HFFc6 (cell line): ENCODE measurements at places on chromosomes 2 and 18. TPM values are rescaled to one million over a fixed set of nuclear protein-coding genes. Genes with fewer than 3 reads are reported as not detected.

DNA sequence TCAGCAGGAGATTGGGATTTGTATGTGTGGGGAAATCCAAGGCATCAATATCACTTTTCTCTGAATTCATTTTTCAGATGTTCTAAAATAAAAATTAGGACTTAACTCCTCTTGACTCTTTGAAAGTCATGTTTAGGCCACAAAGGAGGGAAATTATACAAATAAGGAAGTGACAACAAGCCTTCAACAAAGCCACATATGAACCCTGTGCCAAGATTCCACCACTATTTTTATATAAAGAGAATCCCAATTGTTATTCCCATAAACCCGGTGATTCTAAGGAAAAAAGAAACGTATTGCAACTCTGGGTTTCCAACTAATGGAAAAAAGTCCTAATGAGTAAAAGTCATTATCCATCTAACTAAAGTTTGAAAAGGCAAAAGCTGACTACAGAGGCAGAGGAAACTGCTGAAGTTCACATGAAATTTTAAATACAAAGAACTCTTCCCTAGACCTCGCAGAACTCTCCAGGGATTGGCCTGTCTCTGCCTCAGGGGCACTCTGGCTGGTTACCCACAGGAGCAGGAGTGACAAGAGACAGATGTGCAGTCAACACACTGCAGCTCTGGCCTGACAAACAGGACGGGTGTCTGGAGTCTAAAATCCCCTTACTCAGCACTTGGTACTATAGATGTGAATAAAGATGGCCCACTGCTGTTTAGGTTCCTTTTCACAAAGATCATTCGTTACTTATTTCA lies 11.5 kb downstream of the NPC1 start:
- no peak overlapping the region for H3K4me3 ChIP-seq
- H3K4me1 ChIP-seq: peaks cover 38% of the 10 kb centered on the region
- peaks cover 33% of the 10 kb centered on the region for H3K36me3 ChIP-seq
- H3K27ac ChIP-seq: peak overlapping the region; percentile 57

GRCh38 chr18:44715842-44716241 lies 35.2 kb downstream of the SETBP1 start:
- peaks cover 19% of the 10 kb centered on the region; the same call in 1 of the 2 replicates for H3K4me1 ChIP-seq
- H3K36me3 ChIP-seq: 0 out of 2 replicates have a peak, but pooled peaks cover 3% of the 10 kb centered on the region
- DNase-seq: no peak
- no peak overlapping the region for H3K4me3 ChIP-seq

GRCh38 chr2:177698281-177698680 lies 305.7 kb downstream of the AGPS start:
- peaks cover 2% of the 10 kb centered on the region; the same call in 1 of the 2 replicates for H3K27me3 ChIP-seq
- H3K4me1 ChIP-seq: no peaks in the 10 kb centered on the region
- H3K27ac ChIP-seq: no peak overlapping the region
- no peaks in the 10 kb centered on the region for H3K36me3 ChIP-seq
- no peak overlapping the region for H3K4me3 ChIP-seq

DNA sequence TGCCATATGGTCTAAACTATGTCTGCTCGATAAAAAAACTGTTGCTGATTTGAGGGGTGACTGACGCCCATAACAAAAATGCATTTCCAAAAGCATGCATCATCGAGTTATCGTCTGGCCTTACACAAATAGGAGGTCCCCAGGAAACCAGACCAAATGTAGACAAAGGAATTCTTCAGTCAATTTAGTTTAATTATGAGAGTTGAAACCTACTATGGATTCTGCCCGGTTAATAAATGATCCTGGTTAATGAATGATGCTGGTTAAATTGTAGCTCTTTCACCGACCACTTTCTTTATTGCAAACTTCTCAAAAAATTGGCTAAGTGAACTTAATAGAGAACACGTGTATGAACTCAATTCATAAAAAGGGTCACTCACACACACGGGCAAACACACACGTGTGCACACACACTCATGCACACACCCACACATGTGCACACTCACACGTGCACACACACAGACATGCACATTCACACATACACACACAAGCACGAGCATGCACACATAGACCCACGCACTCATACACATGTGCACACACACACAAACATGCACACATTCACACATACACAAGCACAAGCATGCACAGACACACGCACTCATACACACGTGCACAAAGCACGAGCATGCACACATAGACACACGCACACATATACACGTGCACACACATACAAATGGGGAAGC lies 59.0 kb upstream of the SALL3 start:
- H3K4me3 ChIP-seq: no peak overlapping the region
- H3K36me3 ChIP-seq: peaks cover 5% of the 10 kb centered on the region; the same call in 1 of the 2 replicates
- no peaks in the 10 kb centered on the region; the same call in 1 of the 2 replicates for H3K27me3 ChIP-seq
- no peak overlapping the region for H3K27ac ChIP-seq
- no peaks in the 10 kb centered on the region for H3K4me1 ChIP-seq
- no peak for DNase-seq

GRCh38 chr2:164015328-164016123 lies 279.7 kb upstream of the FIGN start:
- H3K27ac ChIP-seq: no peak overlapping the region
- no peaks in the 10 kb centered on the region for H3K36me3 ChIP-seq
- DNase-seq: no peak
- H3K27me3 ChIP-seq: no peaks in the 10 kb centered on the region
- no peak overlapping the region for H3K4me3 ChIP-seq

GRCh38 chr2:181022652-181023051 lies 42.2 kb downstream of the UBE2E3 start:
- no peak overlapping the region for H3K27ac ChIP-seq
- peaks cover 2% of the 10 kb centered on the region; the same call in 1 of the 2 replicates for H3K27me3 ChIP-seq
- no peak for DNase-seq
- H3K4me3 ChIP-seq: no peak overlapping the region

DNA sequence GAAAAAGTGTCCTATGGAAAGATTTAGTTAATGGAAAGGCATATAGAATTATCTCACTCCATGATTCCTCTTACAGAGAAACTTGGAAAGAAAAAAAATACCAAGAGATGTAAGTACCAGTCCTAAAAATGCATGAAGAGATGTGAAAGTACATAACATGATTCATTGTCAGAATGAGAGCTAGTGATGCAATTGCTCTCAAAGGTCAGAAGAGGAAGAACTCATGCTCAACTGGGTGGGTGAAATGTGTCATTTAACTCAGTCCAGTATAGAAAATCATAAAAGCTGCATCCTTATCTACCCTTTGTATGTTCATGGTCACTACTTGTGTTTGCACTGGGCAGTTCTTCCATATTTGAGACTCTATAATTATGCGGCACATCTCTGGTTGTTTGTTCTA lies 300.0 kb upstream of the PIK3C3 start:
- no peak for DNase-seq
- H3K4me1 ChIP-seq: no peaks in the 10 kb centered on the region; the same call in 1 of the 2 replicates
- no peak overlapping the region for H3K27ac ChIP-seq

- no peaks in the 10 kb centered on the region for H3K4me1 ChIP-seq
- H3K36me3 ChIP-seq: no peaks in the 10 kb centered on the region
- no peak overlapping the region for H3K4me3 ChIP-seq
- no peak overlapping the region for H3K27ac ChIP-seq
- H3K27me3 ChIP-seq: peaks cover 70% of the 10 kb centered on the region
Observed at GRCh38 chr2:11630855-11631254, 39.1 kb downstream of the NTSR2 start.

GRCh38 chr2:67032076-67032475 lies 365.1 kb upstream of the ETAA1 start:
- no peaks in the 10 kb centered on the region for H3K27me3 ChIP-seq
- DNase-seq: no peak
- H3K27ac ChIP-seq: 0 out of 2 replicates have a peak overlapping the region, but pooled peaks have one; percentile 12
- H3K4me3 ChIP-seq: no peak overlapping the region

DNA sequence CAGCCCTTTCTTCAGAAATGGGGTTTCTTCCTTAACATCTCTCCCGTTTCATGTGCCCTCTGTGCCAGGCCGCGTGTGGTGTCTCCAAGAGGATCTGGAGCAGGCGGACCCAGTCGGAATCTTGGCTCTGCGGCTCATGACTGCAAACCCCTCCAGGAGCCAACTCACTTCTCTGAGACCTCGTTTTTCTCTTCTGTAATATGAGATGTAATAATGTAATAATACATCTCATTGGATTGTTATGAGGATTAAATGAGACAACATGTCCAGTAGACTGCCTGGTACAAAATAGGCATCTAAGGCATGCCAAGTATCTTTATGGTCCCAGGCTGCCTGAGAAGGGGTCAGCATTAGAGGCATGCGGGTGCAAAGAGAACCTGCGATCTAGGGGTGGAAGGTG lies 221.3 kb upstream of the REV1 start:
- H3K36me3 ChIP-seq: peaks cover 5% of the 10 kb centered on the region; the same call in 1 of the 2 replicates
- no peak overlapping the region for H3K27ac ChIP-seq
- peaks cover 3% of the 10 kb centered on the region; the same call in 1 of the 2 replicates for H3K27me3 ChIP-seq
- peaks cover 22% of the 10 kb centered on the region for H3K4me1 ChIP-seq
- H3K4me3 ChIP-seq: no peak overlapping the region; the same call in 1 of the 2 replicates

GRCh38 chr18:62289047-62289446 lies 36.1 kb upstream of the TNFRSF11A start:
- H3K36me3 ChIP-seq: peaks cover 18% of the 10 kb centered on the region
- no peak overlapping the region for H3K4me3 ChIP-seq
- no peak for DNase-seq
- H3K27me3 ChIP-seq: no peaks in the 10 kb centered on the region
- no peak overlapping the region for H3K27ac ChIP-seq

DNA sequence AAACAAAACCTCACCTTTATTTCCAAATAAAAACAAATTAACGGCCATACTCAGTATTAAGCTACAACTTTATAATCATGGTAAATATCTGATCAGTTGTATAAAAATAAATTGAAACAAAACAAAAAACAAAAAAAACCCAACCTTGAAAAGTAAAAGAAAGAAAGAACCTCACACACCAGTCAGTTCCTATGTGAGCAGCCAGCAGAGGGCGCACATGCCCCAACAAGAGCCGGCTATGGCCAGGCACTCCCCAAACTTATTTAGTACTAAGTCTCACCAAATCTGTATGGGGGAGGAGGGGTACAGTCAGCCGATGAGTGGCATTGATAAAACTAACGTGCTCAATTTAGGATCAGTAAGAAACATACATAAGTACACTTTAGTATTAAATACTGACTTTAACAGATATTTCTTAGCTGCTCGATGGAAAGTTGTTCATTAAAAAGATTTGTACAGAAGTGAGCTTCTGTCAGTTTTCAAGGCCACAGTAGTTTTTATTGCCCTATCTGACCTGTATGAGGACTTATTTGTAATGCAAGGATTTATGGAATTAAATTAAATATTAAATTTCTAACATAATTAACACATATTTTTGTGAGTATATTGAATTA lies 172.6 kb downstream of the TCF4 start:
- H3K27me3 ChIP-seq: peaks cover 3% of the 10 kb centered on the region; the same call in 1 of the 2 replicates
- peak overlapping the region; percentile 27 for H3K4me3 ChIP-seq
- DNase-seq: peak; percentile 66
- H3K4me1 ChIP-seq: peaks cover 77% of the 10 kb centered on the region

GRCh38 chr2:79716266-79716665 lies 203.4 kb downstream of the CTNNA2 start:
- H3K27ac ChIP-seq: peak overlapping the region; percentile 71; the same call in 1 of the 2 replicates
- H3K27me3 ChIP-seq: no peaks in the 10 kb centered on the region
- no peak overlapping the region for H3K4me3 ChIP-seq
- DNase-seq: no peak

DNA sequence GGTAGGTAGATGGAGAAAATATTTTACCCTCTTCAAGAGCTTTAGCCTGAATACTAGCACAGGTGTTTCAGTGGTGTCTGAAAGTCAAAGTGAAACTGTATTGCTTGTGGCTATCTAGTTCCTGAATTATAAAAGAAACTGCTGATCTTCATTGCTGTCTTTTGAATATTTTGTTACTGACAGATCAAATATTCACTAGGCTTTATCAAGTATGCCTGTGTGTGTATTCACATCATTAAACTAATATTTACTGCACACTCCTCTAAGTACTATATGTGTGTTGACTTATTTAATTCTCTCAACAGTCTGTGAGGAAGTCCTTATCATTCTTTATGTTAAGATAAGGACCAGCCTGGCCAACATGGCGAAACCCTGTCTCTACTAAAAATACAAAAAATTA lies 139.6 kb downstream of the SOCS6 start:
- no peak for DNase-seq
- peaks cover 4% of the 10 kb centered on the region for H3K36me3 ChIP-seq
- no peaks in the 10 kb centered on the region; the same call in 1 of the 2 replicates for H3K27me3 ChIP-seq
- H3K4me1 ChIP-seq: peaks cover 55% of the 10 kb centered on the region
- H3K27ac ChIP-seq: no peak overlapping the region
- no peak overlapping the region for H3K4me3 ChIP-seq

DNA sequence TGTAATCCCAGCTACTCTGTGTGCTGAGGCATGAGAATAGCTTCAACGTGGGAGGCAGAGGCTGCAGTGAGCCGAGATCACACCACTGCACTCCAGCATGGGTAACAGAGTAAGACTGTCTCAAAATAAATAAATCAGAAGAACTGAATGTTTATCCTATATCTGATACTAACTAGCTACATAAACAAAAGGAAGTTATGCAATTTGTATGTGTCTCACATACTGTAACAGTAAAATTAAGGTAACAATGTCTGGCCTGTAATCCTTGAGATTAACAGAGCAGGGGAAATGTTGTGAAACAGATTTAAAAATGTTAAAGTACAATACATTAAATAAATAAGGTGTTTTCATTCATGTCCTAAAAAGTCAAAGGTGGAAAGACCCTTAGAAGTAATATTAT lies 150.8 kb downstream of the MEMO1 start:
- DNase-seq: no peak
- no peaks in the 10 kb centered on the region for H3K4me1 ChIP-seq
- no peak overlapping the region for H3K4me3 ChIP-seq
- H3K27ac ChIP-seq: no peak overlapping the region
- no peaks in the 10 kb centered on the region for H3K36me3 ChIP-seq
- no peaks in the 10 kb centered on the region for H3K27me3 ChIP-seq

DNA sequence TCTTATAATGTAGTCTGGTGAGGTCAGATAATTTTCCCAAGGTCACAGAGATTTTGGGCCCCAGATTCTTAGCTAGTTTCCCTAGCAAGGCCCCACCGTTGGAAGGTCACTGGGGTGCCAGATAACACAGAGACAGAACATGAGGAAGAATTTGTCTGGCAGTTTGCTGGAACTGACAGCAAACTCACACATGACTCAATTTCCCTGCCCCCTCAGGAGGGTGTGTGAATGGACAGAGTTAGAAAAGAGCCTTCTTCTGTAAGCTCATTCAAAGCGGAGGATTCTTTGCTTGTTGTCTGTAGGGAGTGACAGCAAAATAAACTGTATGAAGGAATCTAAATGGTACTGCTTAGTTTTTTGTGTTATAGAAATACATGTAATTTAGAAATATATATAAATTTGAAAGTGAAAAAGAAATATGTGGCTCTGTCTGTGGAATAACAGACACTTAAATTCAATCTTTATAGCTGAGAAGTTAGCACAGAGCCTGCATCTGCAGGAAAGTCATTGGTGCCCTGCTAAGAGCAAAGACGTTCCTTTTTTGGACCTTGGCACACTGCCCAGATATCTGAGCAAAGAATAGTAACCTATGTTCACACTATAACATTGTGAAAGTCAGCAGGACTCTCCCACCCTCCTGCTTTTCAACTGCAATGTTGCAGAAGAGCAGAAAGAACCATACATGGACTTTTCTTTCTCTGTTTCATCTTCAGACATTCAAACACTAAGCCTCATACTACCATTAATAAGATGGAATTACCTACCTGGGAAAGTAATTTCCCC lies 2.1 kb downstream of the MDH1 start:
- peak overlapping the region; percentile 30; the same call in 1 of the 2 replicates for H3K4me3 ChIP-seq
- peaks cover 40% of the 10 kb centered on the region for H3K4me1 ChIP-seq
- H3K36me3 ChIP-seq: peaks cover 20% of the 10 kb centered on the region
- no peaks in the 10 kb centered on the region; the same call in 1 of the 2 replicates for H3K27me3 ChIP-seq
- no peak overlapping the region for H3K27ac ChIP-seq

The EVA1A gene
- 69.2 to 85.1 TPM (median 77.1 TPM) in 3 replicates for total RNA-seq

The CYRIA gene
- not detected in 3 replicates for total RNA-seq

The SAG gene
- total RNA-seq: not detected in 3 replicates

The ACMSD gene
- total RNA-seq: not detected in 3 replicates

The BOK gene
- 26.3 to 45.0 TPM (median 39.0 TPM) in 3 replicates for total RNA-seq

The IL1RN gene
- not detected in 2 replicates for total RNA-seq
